Stimulated activated naive B cell treated with anti-CD40 and anti-IgM and Interleukin-4, amounts not matched to agents 10 μg/mL and 1 μg/mL and 100 μg/mL, for 72 hours (primary cell): ENCODE measurements at places on chromosomes 3 and 15.

DNA sequence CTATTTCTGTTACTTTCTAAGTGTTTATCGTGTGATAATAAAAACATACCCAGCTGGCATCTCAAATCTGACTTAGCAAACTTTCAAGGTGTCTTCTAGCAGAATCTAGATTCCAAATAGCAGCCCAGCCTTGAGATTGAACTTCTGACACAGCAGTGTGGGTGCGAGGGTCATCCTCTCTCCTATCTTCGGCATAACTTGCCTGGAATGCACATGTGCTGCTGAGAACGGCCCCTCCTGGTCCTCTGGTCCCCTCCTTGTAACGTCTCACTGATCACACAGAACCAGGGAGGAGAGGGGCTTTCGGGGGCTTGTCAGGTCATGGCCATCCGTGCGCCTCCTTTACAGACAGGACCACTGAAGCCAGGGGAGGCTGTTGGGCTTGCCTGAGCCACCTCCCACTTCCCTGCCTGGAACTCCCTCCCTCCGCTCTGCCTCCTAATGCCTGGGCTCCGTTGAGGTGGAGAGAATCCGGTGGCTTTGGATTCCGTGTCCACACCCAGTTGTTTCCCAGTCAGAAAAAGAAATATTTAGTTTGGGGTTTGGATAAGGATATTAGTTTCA, 344.4 kb upstream of the C2CD4B start:
- no peak for DNase-seq

DNA sequence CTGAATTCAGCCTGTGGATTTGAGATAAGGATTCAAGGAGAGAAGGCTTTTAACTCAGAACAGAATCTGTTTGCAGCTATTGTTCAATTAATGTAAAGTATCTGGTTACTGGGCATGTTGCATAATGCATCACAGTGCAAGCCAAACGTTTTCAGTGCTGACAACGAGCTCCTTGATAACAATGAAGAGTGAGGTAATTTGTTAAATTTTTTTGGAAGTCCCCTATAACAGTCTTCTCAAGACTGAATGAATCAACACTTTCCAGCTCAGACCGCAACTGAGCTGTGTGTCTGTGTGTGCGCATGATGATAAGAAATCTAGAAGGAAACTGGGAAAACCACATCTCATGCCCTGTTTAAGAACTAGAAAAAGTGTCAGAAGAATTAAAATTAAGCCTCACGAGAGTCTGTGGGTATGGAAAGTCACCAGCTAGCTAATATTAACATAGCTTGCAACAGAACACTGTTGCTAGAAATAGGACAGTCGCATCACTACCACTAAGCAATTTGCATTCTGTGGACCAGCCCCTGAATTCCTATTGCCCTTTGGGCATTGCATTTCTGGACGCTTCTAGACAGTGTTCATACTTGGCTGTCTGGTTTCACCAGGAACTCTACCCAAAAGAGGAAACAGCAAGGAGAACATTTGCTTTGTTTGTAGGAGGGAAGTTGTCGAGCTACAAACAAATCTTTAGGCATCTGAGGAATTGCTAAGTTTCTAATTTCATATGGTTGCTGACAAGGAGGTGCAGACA, 43.7 kb upstream of the ATP2C1 start:
- DNase-seq: peak; percentile 29

- DNase-seq: no peak
Observed at GRCh38 chr3:60703956-60704736, 547.1 kb downstream of the FHIT start.

GRCh38 chr15:55221090-55222011, 24.6 kb upstream of the RSL24D1 start:
- DNase-seq: peak; percentile 62

DNA sequence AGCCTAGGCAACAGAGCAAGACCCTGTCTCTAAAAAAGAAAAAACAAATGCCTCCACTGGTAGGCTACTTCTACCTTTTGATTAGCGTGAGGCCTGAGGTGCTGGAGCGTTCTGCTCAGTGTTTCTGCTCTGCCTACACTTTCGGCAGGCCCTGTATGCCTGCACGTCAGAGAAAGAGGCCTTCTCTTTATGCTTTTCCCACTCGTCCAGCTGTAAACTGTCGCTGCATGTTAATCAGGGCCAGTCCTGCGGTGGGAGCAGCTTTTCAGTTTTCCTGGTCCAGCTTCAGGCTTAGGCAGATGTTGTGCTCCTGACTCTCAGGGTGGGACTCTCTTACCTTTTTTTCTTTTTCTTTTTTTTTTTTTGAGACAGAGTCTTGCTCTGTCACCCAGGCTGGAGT, 25.3 kb downstream of the CSPG5 start:
- no peak for DNase-seq
